ENCODE measurements at places on chromosomes 7 and 10. TPM values are rescaled to one million over a fixed set of nuclear protein-coding genes. Genes with fewer than 3 reads are reported as not detected.

The PRF1 gene
- 63.5 TPM for total RNA-seq

The OR2A1 gene
- total RNA-seq: 0.13 TPM

The HOXA6 gene
- total RNA-seq: not detected

The HTR7 gene
- total RNA-seq: not detected

The NYAP1 gene
- 0.20 TPM for total RNA-seq

The IL2RA gene
- total RNA-seq: 203 TPM

The MKX gene
- total RNA-seq: not detected

The GPR146 gene
- 8.7 TPM for total RNA-seq

The NCF1 gene
- 5.2 TPM for total RNA-seq
